ENCODE measurements at places on chromosomes 2 and 18. TPM values are rescaled to one million over a fixed set of nuclear protein-coding genes. Genes with fewer than 3 reads are reported as not detected.

The TRIM54 gene
- 0.44 TPM for total RNA-seq

The FOXD4L1 gene
- total RNA-seq, result 0.31 TPM

The TUBA3E gene
- not detected for total RNA-seq

The PLA2R1 gene
- total RNA-seq, result 2.8 TPM

The FSHR gene
- total RNA-seq, result not detected
